Mesenteric fat pad (tissue), 1 donor: ENCODE measurements at places on chromosomes 4 and X. TPM values are rescaled to one million over a fixed set of nuclear protein-coding genes. Genes with fewer than 3 reads are reported as not detected.

GRCh38 chrX:19569121-19569805 lies 54.0 kb upstream of the MAP3K15 start:
- DNase-seq = no peak

DNA sequence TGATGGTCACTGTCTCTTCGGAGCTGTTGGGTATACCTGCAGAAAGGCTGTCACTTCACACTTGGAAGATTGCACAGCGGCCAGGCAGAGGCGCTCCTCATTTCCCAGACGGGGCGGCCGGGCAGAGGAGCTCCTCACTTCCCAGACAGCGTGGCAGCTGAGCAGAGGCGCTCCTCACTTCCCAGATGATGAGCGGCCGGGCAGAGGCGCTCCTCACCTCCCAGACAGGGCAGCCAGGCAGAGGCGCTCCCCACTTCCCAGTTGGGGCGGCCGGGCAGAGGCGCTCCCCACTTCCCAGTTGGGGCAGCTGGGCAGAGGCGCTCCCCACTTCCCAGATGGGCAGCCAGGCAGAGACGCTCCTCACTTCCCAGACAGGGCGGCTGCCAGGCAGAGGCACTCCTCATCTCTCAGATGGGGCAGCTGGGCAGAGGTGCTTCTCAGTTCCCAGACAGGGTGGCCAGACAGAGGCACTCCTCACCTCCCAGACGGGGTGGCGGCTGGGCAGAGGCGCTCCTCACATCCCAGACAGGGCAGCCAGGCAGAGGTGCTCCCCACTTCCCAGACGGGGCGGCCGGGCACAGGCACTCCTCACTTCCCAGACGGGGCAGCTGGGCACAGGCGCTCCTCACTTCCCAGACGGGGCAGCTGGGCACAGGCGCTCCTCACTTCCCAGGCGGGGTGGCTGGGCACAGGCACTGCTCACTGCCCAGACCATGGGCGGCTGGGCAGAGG lies 18.8 kb downstream of the PABPC1L2B start:
- DNase-seq = no peak

The SH3TC1 gene
- total RNA-seq = 64.9 TPM

The GPR82 gene
- 0.42 TPM for total RNA-seq

The DMP1 gene
- not detected for total RNA-seq
